AG08395 (cell line): ENCODE measurements at places on chromosomes 6 and 20.

GRCh38 chr6:84462698-84463097 lies 235.3 kb upstream of the CEP162 start:
- peak; percentile 70 for DNase-seq

GRCh38 chr6:48423640-48424365 lies 312.8 kb upstream of the PTCHD4 start:
- no peak for DNase-seq

DNA sequence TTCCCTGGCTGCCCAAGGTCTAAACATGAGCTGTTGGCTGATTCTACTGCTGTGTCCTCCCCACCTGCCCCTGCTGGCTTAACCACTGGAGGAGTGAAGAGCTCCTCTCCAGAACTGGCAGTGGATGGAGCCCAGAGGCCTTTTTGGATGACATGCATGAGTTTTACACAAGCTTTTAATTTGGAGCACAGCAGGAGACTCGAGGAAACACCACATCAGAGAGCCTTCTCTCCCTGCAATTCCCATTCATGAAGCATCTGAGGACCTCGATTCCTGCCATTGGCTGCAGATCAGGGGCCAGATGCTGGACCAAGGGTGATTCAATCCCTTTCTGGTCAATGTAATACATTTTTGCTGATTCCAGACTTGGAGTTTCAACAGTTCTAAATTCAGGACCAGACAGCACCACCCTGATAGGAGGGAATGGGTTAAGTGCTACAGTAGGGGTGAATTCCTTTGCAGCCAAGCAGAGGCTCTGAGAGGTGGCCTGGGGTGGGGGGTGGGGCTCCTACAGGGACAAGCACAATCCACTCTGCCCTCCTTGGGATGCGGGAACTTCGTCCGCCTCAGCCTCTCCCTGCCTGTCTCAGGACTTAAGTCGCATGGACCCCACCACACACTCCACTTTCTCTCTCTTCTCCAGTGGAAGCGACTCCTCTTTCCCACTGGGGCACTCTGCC lies 599 bp upstream of the PSORS1C1 start:
- DNase-seq, result peak; percentile 73

GRCh38 chr6:84546427-84546914 lies 217.9 kb downstream of the TBX18 start:
- peak; percentile 68 for DNase-seq

DNA sequence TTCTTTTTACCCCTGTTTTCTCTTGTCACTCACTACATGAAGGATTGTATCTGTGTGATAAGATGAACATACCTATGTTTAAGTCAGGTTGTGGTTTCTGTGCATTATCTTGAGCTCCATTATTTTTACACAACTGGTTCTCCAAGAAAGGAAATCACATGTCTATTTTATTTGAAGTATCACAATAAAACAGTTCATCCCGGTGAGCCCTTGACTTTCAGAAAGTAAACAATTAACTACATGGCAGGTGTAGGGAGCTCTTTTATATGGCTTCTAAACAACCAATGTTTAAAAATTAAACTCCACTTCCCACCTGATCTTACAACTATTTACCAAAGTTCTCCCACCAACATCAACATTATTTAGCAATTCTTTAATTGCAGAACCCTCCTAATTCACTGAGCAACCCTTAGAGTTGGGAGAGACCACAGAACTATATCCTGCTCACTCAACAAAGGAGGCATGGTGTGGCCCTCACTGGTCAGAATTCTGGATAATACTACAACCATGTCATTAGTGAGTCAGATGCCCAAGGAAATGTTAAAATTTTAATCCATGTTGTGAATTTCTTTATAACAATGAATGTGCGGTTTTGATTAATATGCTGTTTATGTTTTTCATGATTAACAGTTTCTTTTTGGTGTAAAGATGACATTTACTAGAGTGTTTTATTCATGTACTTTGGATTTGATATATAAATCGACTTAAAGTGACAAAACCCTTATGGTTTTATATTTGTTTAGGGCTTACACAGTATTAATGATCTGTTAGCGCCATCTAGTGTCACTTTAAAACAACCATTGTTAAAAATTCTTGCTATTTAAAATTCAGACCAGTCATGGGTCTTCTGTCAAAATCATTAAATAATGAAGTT lies 50.0 kb upstream of the SCGN start:
- peak; percentile 46 for DNase-seq

GRCh38 chr6:132456700-132457143 lies 55.4 kb upstream of the MOXD1 start:
- peak; percentile 69 for DNase-seq

DNA sequence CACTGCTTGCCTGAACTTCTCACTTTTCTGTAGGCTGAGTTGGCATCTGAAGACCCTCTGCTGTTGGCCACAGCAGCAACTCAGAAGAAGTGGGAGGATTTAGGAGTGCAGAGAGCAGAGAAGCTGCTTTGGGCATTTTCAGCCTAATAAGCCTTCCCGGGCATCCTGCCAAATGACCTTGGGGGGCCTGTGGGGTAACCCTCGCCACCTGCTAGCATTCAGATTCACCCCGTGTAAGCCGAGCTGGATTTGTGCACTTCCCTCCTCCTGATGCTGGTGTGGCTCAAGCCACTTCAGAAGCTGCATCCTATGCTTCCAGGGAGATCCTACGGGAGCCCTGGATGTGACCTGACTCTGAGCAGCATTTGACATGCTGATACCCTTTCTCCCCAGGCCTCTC lies 114.8 kb downstream of the LRFN2 start:
- no peak for DNase-seq

DNA sequence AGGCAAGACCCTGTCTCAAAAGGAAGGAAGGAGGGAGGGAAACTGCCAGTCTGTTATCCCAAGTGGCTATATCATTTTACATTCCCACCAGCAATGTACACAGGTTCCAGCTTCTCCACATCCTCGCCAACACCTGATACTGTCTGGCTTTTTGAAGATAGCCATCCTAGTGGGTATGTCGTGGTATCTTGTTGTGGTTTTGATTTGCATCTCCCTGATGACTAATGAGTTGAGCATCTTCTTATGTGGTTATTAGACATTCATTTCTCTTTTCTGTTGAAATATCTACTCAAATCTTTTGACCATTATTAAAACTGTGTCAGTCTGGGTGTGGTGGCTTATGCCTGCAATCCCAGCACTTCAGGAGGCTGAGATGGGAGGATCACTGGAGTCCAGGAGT lies 47.9 kb upstream of the ARID1B start:
- DNase-seq, result peak; percentile 9

GRCh38 chr6:130524552-130524951 lies 158.7 kb downstream of the TMEM200A start:
- no peak for DNase-seq

DNA sequence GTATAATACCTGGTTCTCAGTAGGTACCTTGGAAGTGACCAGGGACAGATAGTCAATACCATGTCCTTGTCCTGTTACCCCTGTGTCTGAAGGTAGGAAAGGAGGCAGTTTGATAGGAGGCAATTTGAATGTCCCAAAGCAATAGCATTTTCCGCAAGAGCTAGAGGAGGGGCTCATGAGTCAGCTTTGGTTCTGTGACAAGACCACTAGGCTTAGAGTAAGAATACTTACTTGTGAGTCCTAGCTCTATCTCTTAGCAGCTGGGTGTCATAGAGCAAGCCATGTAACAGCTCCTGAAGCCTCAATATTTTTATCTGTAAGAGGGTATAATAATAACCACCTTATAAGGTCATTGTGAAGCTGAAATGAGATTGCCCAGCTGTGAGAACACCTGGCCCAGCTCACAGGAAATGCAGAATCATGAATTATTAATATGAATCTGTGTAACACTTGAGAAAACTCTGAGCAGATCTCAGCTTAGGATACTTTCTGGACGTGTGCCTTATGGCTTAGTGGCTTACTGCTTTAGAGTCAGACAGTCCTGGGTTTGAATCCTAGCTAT lies 58.6 kb downstream of the DAAM2 start:
- DNase-seq, result no peak

DNA sequence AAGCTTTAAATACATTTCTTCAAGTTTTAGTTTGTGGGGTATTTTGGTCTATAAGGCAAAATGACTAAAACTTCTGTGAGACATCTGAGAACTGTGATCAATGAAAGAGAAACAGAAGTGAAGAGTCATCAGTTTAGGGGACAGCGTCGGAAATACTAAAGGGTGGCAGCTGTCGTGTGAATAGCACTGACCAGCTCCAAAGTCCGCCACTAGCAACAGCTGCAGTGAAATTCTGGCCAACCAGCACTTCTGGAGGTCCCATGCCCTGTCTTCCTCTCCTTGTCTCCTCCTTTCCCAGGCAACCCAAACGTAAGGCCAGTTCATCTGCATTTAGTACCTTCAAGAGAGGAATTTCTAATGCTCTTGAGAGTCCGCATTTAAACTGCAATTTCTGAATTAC lies 87.5 kb downstream of the DACT2 start:
- no peak for DNase-seq

GRCh38 chr6:101114703-101115102 lies 233.6 kb upstream of the ASCC3 start:
- DNase-seq, result peak; percentile 52

- peak; percentile 45 for DNase-seq
These were observed 331.8 kb downstream of the RIMS1 start for GRCh38 chr6:72218125-72218524.

GRCh38 chr6:168336967-168337366 lies 17.4 kb upstream of the DACT2 start:
- DNase-seq, result no peak

GRCh38 chr6:106757722-106758467 lies 128.5 kb downstream of the QRSL1 start:
- DNase-seq, result no peak
